ENCODE measurements at places on chromosomes 2 and 18. TPM values are rescaled to one million over a fixed set of nuclear protein-coding genes. Genes with fewer than 3 reads are reported as not detected.
A peak's percentile ranks its signal among the peaks of the same experiment; 100 is the strongest.

DOCK10 gene
- total RNA-seq, result 16.5 TPM

- no peak for DNase-seq
Measured at GRCh38 chr2:178287652-178288344, 93.5 kb downstream of the OSBPL6 start.

MALT1 gene
- total RNA-seq, result 20.9 TPM

DNA sequence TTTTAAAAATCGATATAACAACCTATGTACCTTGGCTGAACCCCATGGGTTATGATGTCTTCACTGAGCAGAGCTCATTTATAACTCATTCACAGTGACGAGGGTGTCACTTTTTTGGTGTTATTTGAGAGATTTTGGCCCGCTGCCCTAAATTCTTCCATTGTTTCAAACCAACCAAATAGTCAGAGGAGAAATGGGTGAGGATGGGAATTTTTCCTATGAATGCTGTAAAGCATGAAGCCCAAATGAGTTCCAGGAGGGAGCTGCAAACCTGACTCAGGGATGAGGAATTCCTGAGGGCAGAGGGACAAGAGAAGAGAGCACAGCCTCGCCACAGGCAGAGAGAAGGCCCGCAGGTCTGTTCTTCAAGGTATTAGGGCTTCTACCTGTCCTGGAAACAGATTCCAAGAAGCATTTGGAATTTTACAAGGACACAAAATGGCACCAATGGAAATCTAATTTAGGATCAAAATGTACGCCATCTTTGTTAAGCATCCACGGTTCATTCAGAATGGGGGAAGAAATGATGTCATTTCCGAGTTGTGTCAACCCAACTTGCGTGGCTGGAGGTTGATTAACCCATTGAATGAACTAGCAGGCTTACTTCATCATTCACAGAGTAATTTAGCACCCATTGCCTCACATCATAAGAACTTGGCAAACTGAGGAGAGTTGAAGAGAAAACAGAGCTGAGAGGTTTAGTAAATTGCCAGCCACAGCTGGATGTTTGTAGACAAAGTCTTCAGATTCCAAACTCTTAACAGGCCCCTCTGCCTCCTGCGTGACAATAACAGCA is 133.5 kb downstream of the LAMA3 start:
- no peak for DNase-seq

GREB1L gene
- total RNA-seq, result 8.8 TPM

SYT4 gene
- total RNA-seq, result not detected

- peak; percentile 19 for DNase-seq
Measured at GRCh38 chr2:238929242-238930081, 81.6 kb downstream of the TWIST2 start.

- DNase-seq, result no peak
Measured at GRCh38 chr2:59312029-59312428, 1070.9 kb upstream of the FANCL start.

DNA sequence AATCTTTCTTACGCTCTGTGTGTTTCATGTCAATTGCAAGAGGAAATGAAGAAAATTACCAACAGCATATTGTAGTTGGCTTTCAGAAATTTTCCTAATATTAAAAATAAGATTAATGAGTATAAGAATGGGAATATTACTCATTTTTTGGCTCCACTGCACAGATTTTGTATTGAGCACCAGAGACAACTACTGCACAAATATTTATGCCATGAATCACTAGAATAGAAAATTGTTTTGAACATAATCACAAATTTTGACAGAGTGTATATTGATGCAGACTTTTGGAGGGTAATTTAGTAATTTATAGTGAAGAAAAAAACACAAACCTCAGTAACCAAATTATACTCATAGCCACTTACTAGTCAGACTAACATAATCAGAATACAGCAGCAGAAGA is 118.3 kb downstream of the DOK6 start:
- no peak for DNase-seq

DNA sequence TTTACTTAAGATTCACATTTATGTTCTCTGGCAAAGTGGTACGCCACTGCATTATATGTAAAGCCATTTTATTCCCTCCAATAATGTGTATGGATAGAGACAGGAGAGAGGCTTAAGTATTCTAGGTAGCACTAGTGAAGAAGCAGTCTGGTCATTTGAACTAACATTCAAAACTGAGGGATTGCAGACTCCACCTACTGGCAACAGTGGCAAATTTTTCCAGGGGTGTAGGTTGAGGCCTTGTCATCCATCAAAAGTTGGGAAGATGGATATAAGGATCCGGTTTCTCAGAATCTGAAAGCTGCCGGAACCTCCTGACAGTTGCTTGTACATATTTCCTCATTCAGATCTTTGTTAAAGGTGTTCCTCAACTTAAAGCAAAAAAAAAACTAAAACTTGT is 465.5 kb upstream of the FSHR start:
- no peak for DNase-seq

DNA sequence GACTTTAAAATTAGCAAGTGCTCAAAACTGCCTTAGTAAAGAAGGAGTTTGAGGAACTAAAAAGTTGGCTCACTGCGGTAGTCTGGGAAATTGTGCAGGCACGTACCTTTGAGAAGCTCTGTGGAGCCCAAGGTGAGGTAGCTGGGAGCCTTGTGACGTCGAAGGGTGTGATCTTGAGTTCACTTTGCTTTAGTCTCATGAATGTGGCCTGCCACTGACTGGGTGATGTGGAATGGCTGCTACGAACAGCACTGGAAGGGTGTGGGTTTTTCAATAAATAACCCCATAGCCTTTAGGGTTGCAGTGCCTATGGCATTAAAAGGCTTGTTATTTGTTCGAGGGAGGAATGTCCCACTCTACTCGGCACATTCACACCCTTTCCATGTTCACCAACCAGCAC is 312.3 kb downstream of the PRKCE start:
- DNase-seq, result no peak

DNA sequence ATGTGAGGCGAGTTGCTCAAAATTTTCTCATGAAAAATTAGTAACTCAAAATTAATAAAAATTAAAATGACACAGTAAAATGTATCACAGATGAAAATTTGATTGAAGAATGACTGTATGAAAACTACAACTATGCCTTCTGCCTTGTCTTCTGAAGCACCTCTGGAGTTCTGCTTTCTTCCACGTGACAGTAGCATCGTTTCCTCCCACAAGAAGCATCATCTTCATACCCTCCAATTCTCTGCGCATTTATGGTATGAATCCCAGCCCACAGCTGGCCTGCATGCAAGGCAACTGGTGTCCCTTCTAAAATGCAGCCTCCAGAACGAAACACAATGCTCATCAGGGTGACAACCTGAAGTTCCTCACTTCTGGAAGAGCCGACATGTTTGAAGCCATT is 189.9 kb downstream of the MYO1B start:
- DNase-seq, result no peak

GPR35 gene
- 1.7 TPM for total RNA-seq

- peak; percentile 96 for DNase-seq
Measured at GRCh38 chr2:199798831-199799580, 52.0 kb downstream of the FTCDNL1 start.

CFC1 gene
- not detected for total RNA-seq

GRCh38 chr2:163493359-163494298 is 242.2 kb downstream of the FIGN start:
- DNase-seq, result no peak

KRTCAP3 gene
- total RNA-seq, result not detected

GRCh38 chr2:778731-779350 is 101.6 kb upstream of the TMEM18 start:
- DNase-seq, result no peak

DNA sequence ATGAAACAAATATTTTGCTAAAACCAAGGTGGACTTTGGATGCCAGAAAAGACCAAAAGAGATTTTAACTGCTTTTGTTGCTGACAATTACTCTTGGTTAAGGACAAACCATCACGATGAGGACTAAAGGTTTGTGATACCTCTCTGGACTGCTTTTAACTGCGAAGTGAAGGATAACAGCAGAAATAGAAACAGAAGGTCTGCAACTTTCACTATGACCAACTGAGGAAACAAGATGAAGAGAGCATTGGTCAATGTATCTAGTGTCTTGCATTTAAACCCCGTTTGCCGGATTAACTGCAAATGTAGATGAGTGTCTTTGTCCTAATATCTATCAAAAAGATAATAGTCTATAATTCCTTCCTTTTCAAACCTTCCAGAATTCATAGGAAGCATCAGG is 541.7 kb downstream of the ERBB4 start:
- no peak for DNase-seq

FBXO48 gene
- 0.83 TPM for total RNA-seq

PNPT1 gene
- total RNA-seq, result 25.0 TPM

DNA sequence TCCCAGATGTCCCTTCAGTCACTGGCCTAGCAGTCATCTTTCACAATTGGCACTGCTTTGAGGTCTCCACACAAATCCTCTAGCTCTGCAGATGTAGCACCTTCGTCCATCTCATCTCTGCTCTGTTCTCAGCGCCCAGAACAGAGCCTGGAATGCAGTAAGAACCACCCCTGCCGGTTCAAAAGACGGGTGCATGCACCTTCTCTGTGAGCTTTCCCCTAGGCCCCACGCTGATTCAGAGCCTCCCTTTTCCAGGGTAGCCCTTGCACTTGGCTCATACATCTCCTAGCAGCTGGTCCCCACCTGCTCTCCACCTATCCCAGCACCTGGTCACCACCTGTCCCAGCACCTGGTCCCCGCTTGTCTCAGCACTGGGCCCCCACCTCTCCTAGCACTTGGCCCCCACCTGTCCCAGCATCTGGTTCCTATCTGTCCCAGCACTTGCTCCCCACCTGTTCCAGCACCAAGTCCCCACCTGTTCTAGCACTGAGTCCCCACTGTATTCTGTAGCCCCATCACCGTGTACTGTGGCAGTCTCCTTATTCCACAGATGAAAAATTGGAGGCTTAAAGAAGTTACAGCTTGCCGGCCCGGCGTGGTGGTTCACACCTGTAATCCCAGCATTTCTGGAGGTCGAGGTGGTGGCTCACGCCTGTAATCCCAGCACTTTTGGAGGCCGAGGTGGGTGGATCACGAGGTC is 4.7 kb upstream of the KCNF1 start:
- no peak for DNase-seq

DNA sequence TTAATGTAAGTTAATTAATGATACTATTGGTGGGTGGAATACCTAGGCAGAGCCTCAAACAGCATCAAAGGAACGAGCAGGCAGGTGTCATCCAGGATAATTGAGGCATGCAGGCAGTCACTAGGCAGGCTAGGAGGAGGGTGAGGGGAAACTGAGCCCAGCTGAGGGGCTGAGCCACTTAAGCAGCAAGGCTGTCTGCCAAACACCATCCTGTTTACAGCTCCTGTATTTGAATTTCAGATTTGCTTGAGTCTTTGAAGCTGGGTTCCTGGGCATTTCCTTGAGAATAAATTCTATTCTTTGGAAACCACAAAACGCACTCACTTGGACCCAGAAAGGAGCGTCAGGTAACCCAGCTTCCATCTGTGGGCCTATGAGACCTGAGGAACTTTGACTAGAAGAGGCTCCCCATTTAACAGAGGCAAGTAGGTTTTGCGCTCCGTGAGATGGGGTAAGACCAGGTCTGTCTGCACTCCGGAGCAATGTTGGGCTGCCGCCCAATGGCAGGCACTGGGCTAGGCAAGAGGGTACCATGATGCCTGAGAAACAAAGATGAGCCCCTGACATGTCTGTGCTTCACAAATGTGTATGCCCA is 2.0 kb downstream of the EDAR start:
- DNase-seq, result no peak

DNA sequence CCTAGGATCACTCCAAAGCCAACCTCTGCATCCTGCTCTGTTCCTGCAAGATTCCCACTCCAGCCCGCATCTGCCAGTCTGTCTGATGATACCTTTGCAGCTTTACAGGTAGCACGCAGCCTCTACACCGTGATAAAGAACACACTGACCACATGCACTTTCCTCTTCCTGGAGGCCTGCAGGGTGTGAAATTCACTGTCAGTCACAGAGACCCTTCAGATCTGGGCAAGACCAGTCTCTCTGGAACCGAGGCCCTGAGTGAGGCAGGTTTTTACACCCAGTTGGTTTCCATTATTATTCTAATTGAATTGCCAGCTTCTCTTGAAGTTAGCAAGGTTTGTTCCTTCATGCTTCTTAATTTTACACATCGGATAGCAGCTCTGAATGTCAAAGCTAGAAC is 30.5 kb upstream of the TWIST2 start:
- DNase-seq, result no peak

FASTKD2 gene
- 47.9 TPM for total RNA-seq

- no peak for DNase-seq
Measured at GRCh38 chr2:60234274-60234986, 319.0 kb downstream of the BCL11A start.

TCF7L1 gene
- 0.53 TPM for total RNA-seq

DNAH7 gene
- 1.4 TPM for total RNA-seq

GRCh38 chr2:173831312-173832229 is 133.6 kb downstream of the SP3 start:
- DNase-seq, result peak; percentile 31

TEX261 gene
- total RNA-seq, result 37.9 TPM

DNA sequence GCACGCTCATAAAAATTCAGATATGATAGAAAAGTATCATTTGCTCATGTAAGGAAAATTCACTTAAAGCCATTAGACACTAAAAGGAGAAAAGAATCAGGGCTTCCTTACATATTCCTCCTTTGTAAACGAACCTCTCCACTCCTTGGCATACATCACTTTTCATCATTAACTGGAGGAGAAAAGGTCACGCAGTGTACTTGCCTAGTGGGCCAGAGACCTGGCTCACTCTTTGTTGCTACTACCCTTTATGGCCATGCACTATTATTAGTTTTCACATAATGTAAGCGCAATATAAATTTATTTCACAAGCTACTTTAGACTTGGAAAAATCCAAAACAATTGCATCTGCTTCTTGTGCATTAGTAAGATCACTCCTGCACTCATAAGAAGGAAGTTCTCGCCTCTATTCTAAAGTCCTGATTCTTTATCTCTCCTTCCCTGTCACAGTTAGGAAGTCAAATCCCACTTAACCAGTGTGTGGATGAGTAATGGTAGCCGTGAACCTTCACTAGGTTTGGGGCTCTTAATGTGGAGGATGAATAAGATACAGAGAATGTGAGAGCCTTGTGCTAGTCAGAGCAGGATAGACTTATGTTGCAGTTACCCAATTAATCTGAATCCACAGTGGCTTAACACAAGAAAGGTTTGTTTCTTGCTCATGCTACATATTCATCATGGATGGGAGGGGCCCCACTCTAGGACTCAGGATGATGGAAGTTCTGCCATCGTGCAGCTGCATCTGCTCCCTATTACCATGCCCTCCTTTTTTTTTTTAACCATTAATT is 115.0 kb upstream of the GLS start:
- DNase-seq, result peak; percentile 60

- DNase-seq, result no peak
Measured at GRCh38 chr2:197308585-197308984, 2.0 kb downstream of the ANKRD44 start.

PROKR1 gene
- not detected for total RNA-seq

GRCh38 chr2:237490009-237490711 is 3.1 kb downstream of the MLPH start:
- DNase-seq, result no peak

DNA sequence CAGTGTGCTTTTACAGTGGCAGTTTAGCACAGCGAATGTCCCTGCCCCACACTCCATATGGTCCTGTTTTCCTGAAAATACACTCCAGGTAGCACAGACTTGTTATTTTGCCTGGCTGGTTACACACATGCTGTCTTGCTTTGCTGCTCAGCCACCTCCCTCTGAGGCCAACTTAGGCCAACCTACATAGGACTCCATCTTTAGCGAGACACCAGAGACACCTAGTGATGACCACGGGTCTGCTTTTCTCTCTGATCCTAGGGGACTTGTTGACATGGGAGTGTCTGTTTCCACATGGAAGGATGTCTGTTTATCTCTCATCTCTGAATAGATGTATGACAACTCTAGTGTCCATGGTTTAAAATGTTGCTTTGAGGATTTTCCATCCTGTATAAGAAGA is 43.3 kb downstream of the PLEKHB2 start:
- DNase-seq, result peak; percentile 13

TMEM247 gene
- total RNA-seq, result not detected

GRCh38 chr2:135164431-135164830 is 112.3 kb downstream of the RAB3GAP1 start:
- peak; percentile 57 for DNase-seq
